ENCODE measurements at places on chromosomes 3 and 15. TPM values are rescaled to one million over a fixed set of nuclear protein-coding genes. Genes with fewer than 3 reads are reported as not detected.

DNA sequence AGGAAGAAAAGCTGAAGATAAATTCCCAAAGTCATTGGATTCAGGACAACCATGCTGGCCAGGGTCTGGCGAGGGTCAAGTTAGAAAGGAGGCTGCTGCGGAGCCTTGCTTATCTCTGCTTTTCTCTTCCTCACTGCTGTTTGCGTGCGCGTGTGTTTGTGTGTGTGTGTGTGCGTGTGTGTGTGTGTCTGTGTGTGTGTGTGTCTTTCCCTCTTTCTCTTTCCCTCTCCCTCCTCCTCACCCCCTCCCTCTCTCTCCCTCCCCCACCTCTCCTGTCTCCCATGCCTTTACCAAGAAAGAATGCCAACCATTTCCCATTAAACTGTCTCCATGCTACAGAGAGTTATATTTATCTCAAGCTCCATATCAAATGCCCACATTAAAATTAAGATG is at the start of gene COLQ:
Gene COLQ (minus strand): TSS at position 134 of the 393 bp plus-strand sequence. CDS start 81 bp downstream, at position 53.
- H3K4me1 ChIP-seq: no peaks in the 10 kb centered on the region
- H3K4me3 ChIP-seq: no peak within 1 kb of the TSS
- H3K27ac ChIP-seq: no peak within 1 kb of the TSS
- H3K36me3 ChIP-seq: no peaks in the 10 kb centered on the region
- DNase-seq: no peak

DNA sequence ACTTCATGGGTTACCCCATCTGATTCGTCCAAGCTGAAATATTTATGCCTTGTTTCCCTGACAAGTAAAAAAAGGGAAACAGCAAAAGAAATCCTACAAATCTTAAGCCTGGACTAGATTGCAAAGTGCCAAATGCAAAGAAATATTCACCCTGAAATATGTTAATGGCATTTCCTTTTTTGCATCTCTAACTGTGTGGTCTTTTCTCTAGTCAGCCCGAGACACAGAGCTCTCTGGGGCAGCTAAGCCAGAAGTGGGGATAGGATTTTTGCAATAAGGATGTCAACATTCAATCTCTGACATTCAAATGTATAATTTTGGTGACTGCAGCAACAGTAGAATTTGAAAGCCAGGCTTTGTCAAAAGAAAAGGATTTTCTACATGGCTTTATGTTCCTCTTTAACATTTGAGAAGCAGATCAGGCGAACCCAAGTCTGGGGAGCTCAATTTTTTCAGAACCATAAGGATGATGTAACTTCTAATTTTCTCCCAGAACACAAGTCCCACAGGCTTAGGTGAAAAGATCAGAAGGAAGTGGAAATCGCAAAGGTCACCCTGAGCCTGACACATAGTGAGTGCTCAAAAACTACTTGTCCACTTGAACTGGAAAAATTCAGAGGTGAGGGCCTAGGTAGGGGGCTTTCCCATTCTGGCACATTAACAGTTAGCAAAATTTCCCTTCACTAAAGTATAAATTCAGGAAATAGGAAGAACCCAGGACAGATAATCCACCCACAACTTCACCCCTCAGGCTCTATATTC is 28.2 kb upstream of the KCNMB3 start:
- H3K36me3 ChIP-seq: no peaks in the 10 kb centered on the region
- no peak for DNase-seq
- H3K4me3 ChIP-seq: no peak overlapping the region
- no peaks in the 10 kb centered on the region for H3K4me1 ChIP-seq
- H3K27ac ChIP-seq: no peak overlapping the region

DNA sequence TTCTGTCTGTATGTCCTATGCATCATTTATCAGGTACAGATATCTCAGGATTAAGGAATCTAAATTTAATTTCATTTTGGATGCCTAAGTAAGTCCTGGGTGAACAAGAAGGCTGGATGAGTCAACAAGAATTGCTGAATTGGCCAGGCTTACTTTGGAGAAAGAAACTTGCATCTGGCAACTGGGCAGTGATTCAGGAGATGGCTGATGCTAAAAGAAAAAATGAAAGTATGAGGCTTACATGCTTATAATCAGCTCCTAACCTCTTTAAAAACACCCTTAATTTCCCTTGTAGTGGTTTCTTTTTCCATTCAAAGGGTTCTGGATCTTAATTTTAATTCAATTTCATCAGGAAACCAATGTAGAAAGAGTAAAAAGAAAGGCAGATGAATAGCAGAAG is 228.8 kb upstream of the PEX5L start:
- no peaks in the 10 kb centered on the region for H3K4me1 ChIP-seq
- no peaks in the 10 kb centered on the region for H3K36me3 ChIP-seq
- no peak overlapping the region for H3K27ac ChIP-seq
- peaks cover 4% of the 10 kb centered on the region for H3K27me3 ChIP-seq

DNA sequence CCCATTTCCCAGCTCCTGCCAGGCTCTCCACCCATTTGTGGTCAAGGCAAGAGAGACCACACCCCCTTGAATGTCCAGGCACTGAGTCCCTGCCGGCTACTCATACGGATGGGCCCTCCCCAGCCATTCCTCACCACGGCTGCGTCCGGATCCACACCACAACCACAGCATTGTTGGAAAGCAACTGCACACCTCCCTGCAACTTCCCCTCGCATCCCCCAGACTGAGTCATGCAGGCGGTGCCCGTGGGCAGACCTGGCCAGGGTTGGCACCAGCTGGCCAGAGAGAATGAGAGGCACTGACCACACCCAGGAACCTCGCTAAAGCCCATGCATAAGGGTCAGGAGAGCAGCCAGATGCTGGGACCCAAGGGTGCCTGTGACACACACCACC is 30.5 kb downstream of the LOXL1 start:
- H3K4me3 ChIP-seq: no peak overlapping the region
- H3K36me3 ChIP-seq: peaks cover 8% of the 10 kb centered on the region
- H3K27ac ChIP-seq: no peak overlapping the region
- peaks cover 5% of the 10 kb centered on the region for H3K4me1 ChIP-seq

Gene CNTN3
- total RNA-seq: 2.6 TPM

DNA sequence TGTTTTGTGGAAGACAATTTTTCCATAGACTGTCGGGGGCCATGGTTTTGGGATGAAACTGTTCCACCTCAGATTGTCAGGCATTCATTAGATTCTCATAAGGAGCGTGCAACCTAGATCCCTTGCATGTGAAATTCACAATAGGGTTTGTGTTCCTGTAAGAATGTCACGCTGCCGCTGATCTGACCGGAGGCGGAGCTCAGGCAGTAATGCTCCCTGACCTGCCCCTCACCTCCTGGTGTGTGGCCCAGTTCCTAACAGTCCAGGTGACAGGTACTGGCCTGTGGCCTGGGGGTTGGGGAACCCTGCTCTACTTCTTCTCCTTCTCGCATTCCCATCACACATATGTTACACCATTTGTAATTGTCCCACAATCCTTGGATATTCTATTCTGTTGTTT is 11.0 kb downstream of the CHRNA7 start:
- no peak overlapping the region for H3K27ac ChIP-seq
- H3K4me3 ChIP-seq: no peak overlapping the region
- no peak for DNase-seq
- H3K4me1 ChIP-seq: no peaks in the 10 kb centered on the region

Gene FOXB1
- total RNA-seq: not detected

DNA sequence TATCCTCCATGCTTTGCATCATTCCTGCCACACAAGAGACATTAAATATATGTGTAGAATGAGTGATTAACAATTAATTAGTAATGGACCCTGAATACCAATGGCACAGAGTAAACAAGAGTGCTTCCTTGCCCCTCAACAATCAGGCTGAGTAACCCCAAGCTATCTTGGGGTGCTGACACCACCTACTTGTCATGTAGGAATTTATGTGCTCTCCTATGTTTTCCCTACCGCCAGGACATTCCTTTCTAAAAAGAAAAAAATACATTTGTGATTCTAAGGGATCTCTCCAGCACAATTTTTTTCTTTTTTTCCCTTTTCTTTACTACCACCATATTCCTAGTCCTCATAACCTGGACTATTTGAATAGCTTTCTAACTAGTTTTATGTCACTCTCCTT is 449.1 kb downstream of the MFSD1 start:
- H3K27ac ChIP-seq: no peak overlapping the region
- H3K4me3 ChIP-seq: no peak overlapping the region
- no peak for DNase-seq
- H3K27me3 ChIP-seq: peaks cover 15% of the 10 kb centered on the region
- H3K4me1 ChIP-seq: no peaks in the 10 kb centered on the region

- H3K27ac ChIP-seq: no peak overlapping the region
- no peaks in the 10 kb centered on the region for H3K36me3 ChIP-seq
- no peak overlapping the region for H3K4me3 ChIP-seq
Measured at GRCh38 chr3:29144361-29144760, 136.5 kb upstream of the RBMS3 start.

Gene CHDH
- 0.24 TPM for total RNA-seq

DNA sequence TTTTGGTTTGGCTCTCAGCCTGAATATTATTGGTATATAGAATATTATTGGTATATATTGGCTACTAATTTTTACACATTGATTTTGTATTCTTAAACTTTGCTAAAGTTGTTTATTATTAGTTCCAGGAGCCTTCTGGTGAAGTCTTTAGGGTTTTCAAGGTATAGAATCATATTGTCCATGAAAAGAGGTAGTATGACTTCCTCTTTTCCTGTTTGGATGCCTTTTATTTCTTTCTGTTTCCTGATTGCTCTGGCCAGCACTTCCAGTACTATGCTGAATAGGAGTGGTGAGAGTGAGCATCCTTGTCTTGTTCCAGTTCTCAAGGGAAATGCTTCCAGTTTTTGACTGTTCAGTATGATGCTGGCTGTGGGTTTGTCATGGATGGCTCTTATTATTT is 107.3 kb upstream of the LIPC start:
- DNase-seq: no peak
- no peak overlapping the region for H3K27ac ChIP-seq
- H3K4me3 ChIP-seq: no peak overlapping the region
- H3K36me3 ChIP-seq: no peaks in the 10 kb centered on the region
- H3K4me1 ChIP-seq: no peaks in the 10 kb centered on the region

Gene TMEM202
- total RNA-seq: not detected

GRCh38 chr3:128546646-128547045 is 53.6 kb upstream of the GATA2 start:
- no peaks in the 10 kb centered on the region for H3K36me3 ChIP-seq
- DNase-seq: no peak
- no peak overlapping the region for H3K4me3 ChIP-seq

GRCh38 chr15:101393172-101393571 is 96.3 kb downstream of the PCSK6 start:
- H3K27me3 ChIP-seq: no peaks in the 10 kb centered on the region
- H3K36me3 ChIP-seq: no peaks in the 10 kb centered on the region
- H3K27ac ChIP-seq: no peak overlapping the region

DNA sequence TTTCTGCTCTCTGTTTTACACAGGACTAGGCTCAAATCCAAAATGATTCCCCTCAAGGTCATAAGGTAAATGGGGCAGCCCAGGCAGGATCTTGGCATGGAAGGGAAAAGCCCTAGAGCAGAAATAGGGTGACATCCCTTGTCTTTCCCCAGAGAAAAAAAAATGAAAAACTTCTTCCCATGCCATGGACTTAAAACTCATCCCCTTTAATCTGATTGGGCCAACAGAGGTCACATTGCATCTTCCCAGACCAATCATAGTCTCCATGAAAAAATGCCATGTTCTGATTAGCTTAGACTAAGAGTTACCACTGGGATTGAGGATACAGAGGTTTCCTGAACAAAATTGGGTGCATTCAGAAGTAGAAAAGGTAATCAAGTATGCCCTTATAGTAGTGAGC is 241.3 kb upstream of the LRTM1 start:
- H3K36me3 ChIP-seq: no peaks in the 10 kb centered on the region
- no peaks in the 10 kb centered on the region for H3K27me3 ChIP-seq
- H3K27ac ChIP-seq: no peak overlapping the region
- no peaks in the 10 kb centered on the region for H3K4me1 ChIP-seq
- DNase-seq: no peak

Gene SERPINI2
- total RNA-seq: not detected

Gene KY
- not detected for total RNA-seq

- no peak for DNase-seq
- no peaks in the 10 kb centered on the region for H3K36me3 ChIP-seq
- H3K4me3 ChIP-seq: no peak overlapping the region
Measured at GRCh38 chr3:48370333-48370713, 1.7 kb upstream of the FBXW12 start.

DNA sequence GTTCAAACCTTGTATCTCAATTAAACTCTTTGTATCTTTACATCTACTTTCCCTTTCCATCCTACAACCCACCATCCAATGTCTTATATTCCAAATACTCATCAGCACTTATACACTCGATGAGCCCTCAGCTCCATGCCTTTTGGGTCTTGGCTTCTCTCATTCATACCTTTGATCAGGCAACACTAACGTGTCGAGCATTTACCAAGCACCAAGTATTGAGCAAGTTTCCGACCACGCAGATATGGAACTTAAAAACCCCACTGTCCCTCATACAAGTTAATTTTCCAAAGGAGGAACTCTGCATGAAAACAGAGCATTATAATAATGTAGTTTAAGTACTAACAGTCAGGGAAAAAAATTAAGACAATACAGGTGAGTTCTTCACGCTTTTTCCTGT is 102.8 kb downstream of the IL1RAP start:
- no peak overlapping the region for H3K4me3 ChIP-seq
- no peaks in the 10 kb centered on the region for H3K27me3 ChIP-seq
- peaks cover 39% of the 10 kb centered on the region for H3K4me1 ChIP-seq
- no peak for DNase-seq

All from A673 (cell line).